Dermis microvascular lymphatic vessel endothelial cell (primary cell): ENCODE measurements at places on chromosomes 3 and 15.

- no peak for DNase-seq
Observed at GRCh38 chr3:140953028-140953960, 11.7 kb downstream of the SLC25A36 start.

GRCh38 chr15:40590667-40591050 is 3.4 kb upstream of the KNL1 start:
- DNase-seq = no peak

DNA sequence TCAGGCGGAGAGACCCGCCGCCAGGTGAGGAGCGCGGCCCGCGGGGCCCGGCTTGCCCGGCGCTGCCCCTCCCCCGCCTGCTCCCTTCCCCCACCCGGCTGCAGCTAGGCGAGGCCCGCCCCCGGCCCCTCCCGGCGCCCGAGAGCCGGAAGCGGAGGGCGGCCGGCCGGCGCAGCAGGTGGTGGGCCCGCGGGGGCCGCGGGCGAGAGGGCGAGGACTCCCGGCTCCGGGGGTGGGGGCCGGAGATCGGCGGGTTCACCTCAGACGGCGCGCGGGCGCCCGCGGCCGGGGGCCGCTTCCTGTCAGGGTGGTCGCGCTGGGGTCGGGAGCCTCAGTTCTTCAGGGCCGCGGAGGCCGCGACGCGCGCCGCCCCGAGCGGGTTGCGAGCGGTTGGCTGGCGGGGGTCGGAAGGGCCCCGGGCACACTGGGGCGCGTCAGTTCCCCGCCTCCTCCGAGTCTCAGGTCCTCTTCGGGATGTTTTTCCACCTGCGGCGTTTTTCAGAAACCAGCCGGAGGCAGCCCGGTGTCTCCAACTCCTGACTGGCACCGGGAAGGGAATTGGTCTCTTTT is 395 bp downstream of the ZFAND6 start:
- DNase-seq = peak; percentile 69

- no peak for DNase-seq
Observed at GRCh38 chr3:53544357-53544756, 49.9 kb downstream of the CACNA1D start.

DNA sequence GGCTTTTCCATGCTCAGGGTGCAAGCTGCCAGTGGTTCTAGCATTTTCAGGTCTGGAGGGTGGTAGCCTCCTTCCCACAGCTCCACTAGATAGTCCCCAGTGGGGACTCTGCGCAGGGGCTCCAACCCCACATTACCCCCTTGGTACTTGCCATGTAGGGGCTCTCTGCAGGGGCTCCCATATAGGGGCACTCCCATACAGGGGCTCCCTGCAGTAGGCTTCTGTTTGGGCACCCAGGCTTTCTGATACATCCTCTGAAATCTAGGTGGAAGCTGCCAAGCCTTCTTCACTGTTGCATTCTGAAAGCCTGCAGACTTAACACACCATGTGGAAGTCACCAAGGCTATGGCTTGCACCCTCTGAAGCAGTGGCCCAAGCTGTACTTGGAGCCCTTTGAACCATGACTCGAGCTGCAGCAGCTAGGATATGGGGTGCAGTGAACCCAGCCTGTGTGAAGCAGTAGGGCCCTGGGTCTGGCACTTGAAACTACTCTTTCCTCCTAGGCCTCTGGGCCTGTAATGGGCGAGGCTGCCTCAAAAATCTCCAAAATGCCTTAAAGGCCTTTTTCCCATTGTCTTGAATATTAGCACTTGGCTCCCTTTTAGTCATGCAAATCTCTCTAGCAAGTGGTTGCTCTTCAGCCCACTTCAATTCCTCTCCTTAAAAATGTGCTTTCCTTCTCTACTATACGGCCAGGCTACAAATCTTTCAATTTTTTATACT is 96.4 kb downstream of the TPRA1 start:
- no peak for DNase-seq

- DNase-seq = no peak
Observed at GRCh38 chr3:9347887-9348286, 15.0 kb upstream of the THUMPD3 start.

- DNase-seq = no peak
Observed at GRCh38 chr15:99545605-99546004, 20.2 kb upstream of the MEF2A start.

DNA sequence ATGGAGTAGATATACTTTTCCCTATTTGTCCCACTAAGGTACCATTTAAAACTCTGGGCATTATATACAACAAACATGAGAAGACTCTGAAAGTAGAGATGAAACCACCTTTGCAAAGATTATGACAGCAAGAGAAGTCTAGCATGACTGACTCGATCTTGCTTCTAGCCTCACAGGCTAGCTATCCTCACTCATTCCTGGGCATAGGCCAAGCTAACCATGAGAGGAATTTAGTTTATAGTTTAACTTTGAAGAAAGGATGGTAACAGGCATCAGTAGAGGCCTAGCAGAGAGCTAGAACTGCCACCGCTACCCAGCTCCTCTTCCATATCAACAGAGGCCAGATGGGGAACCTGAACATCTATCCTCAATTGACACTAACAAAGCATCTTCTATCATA is 63.5 kb upstream of the FSIP1 start:
- no peak for DNase-seq

- no peak for DNase-seq
Observed at GRCh38 chr3:107911337-107912000, 179.4 kb downstream of the CD47 start.

DNA sequence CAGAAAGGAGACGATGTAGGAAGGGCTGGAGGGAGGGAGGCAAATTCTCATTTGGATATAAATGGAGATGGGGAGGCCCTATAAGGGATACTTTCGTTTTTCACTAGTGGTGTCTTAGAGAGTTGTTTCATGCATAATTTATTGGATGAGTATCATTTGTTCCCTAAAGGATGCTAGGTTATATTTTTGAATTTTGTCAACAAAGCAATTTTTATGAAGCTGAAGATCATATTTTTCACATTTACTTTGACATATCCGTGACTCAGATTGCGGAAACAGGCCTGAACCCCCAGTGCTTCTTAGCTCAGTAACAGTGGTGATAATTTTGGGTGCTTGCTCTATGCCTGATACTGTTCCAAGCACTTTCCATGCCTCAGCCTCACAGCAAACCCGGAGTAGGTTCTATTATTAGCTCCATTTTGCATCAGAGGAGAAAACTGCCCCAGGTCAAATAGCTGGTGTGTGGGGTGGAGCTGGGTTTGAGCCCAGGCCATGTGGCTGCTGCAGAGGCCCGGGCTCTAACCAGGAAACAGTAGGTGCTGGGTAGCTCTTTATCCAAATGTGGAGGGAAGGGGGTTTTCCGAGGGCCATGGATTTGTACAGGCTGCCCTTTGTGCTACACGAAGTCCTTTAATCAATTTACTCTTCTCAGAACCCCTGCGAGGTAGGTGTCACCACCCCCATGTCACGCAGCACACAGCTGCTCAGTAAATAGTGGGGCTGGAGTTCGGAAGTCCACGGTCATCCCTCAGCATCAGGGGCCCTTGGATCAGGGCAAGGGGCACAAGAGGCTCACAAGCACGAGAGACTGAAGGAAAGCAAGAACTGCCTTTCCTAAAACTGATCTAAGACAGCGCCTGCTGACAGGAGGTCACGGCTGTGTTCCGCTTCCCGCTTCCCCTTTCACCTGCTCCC is 99.1 kb downstream of the SLC49A4 start:
- no peak for DNase-seq

GRCh38 chr3:14877469-14877868 is 58.7 kb downstream of the FGD5 start:
- no peak for DNase-seq

DNA sequence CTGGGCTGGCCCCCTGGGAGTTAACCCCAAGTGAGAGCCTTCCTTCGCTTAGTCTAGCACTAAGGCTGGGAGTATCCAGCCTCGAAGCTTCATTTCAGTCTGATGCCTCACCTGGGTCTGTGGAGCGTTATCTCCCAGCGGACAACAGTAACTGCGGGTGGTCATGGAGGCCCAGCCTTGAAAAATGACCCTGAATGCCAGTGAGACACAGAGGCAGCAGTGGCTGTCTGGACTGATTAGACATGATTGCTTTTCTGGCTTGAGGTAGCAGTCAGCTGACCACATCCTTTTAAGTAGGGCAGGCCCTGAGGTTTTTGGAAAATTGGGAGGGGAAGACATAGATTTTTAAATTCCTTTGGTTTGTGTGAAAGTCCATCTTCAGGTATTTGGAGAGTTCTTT is 28.2 kb upstream of the TRIM59 start:
- DNase-seq = no peak

- no peak for DNase-seq
Observed at GRCh38 chr3:126290325-126290724, 66.9 kb downstream of the KLF15 start.

DNA sequence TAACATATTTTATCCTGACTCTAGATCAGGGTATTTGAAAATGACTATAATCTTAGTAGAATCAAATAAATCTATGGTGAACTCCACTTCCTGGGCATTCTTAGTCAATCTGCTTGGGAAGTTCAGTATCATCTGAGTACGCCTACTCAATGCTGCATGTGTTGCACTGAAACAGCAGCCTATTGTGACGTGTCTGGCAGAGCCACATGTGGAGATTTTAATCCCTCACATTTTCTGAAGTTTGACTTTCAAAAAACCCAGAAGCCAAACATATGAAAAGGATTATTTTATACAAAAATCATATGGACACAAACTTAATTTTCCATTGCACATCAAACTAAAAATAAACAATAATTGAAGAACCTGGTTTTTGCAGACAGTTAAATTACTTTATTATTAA is 798.3 kb downstream of the ROBO1 start:
- no peak for DNase-seq

DNA sequence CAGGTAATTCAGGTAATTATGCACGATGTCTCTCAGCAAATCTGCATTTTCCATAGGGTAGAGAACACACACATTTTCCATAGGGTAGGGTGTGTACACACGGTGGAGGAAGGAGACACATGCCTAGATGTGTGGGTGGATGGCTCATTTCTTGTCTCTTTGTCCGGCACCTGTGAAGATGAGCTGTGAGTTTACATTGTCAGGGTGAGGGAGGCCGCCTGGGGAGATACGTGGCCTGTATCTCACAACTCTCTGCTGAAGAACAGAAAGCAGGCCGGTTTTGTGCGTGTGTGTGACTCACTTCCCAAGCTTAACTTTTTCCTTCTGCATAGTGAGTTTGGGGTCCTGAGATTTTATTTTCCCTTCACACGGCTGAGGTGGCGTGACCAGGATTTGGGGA is 60.3 kb downstream of the SLC6A6 start:
- no peak for DNase-seq

DNA sequence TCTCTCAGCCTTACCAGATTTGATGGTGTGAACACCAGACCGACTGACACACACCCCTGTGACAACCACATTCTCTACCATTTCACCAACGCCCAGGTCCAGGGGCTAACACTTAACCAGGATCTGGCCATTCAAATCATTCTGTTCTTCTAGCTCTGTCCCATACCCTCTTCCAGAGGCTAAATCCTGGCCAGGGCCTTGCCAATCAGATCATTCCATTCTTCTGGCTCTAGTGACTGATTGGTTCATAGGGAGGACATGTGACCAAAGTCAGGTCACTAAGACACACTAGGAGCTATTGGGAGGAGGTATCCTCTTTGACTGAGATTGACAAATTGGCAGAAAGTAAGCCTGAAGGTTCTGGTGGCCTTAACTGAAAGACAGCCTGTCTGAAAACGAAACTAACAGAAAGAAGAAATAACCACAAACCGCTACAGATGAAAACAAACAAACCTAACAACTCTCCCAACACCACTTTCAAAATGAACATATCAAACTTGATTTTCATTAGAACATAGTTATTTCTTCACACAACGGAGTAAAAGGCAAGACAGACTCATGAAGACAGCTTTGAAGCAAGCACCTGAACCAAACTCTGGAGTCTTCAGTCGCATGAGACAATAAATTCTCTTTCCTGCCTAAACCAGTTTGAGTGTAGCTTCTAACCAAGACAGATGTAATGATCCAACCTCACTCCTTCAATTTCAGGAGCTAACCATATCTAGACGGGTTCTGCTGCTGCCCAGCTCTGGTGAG is 68.5 kb downstream of the TRANK1 start:
- DNase-seq = no peak

DNA sequence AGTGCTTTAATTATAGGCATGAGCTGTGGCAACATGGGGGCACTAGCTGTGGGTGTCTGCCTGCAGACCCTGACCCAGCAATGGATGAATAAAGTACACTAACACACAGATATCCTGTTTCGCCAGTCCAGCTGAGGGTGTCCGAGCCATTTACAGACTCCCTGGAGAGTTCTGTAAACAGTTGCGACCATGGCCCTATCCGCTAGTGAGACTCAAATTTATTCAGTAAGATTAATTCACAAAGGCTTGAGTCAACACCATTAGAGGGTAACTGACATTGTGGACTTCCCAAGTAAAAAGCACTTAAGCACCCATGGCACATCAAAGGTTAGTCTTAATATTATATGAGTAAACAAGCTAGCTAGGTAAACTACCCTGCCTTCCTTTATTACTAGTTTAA is 161.6 kb downstream of the TBL1XR1 start:
- DNase-seq = no peak

DNA sequence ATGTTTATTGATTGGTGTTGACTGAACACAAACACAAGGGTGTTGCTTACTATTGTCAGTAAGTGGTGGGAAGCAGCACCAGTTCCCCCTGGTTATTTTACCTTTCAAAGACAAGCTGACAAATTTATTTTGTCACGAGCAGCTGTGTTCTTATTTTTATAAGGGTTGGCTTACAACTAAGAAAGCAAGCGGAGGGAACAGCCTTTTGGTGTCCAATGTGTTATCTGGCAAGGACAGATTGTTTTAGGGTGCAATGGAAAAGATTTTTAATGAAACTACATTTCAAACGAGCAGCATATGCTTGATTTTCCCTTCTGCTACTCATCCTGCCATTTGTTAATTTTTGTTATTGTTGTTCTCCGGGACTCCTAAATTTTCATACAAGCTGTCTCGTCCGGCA is 920.6 kb upstream of the CFAP20DC start:
- DNase-seq = no peak

DNA sequence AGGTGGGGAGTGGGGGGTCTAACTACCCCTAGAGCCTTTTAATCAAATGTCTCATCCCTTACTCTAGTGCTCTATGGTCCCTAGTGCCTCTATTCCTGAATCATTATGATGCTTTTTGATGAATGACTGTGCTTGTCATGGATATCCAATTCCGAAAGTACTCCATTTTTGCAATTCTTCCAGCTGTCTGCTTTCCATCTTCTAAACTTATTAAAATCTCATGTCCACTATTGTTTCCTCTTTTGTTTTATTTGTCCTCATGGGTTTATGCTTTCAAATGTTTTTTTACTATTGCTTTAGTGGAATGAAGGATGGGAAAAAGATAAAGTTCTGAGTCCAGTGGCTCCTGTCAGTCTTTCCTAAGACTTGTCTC is 77.2 kb upstream of the KCNMB2 start:
- DNase-seq = no peak

DNA sequence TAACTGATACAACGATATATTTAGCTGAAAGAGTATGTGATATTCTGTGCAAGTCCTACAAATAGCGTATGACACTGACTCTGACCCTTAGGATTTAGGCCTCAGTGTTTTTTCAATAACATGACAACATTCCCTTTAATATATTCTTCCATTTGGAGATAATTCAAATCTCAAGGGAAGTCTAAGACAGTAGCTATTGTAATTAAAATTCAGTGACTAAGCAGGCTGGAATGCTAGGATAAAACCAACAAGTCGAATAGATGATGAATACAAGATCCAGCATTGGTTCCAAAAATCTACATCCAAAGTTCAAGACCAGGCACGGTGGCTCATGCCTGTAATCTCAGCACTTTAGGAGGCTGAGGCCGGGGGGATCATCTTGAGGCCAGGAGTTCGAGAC is 56.2 kb downstream of the QTRT2 start:
- DNase-seq = no peak
